ENCODE measurements at places on chromosomes 6 and 20. TPM values are rescaled to one million over a fixed set of nuclear protein-coding genes. Genes with fewer than 3 reads are reported as not detected.

Gene HLA-G
- not detected for total RNA-seq

Gene FOXA2
- not detected for total RNA-seq

Gene CHD6
- total RNA-seq = 10.8 TPM

Gene PRKN
- 1.1 TPM for total RNA-seq

Gene SYNJ2
- total RNA-seq = 5.4 TPM

Gene HEY2
- total RNA-seq = not detected
